ENCODE measurements at places on chromosomes 13 and 19.

DNA sequence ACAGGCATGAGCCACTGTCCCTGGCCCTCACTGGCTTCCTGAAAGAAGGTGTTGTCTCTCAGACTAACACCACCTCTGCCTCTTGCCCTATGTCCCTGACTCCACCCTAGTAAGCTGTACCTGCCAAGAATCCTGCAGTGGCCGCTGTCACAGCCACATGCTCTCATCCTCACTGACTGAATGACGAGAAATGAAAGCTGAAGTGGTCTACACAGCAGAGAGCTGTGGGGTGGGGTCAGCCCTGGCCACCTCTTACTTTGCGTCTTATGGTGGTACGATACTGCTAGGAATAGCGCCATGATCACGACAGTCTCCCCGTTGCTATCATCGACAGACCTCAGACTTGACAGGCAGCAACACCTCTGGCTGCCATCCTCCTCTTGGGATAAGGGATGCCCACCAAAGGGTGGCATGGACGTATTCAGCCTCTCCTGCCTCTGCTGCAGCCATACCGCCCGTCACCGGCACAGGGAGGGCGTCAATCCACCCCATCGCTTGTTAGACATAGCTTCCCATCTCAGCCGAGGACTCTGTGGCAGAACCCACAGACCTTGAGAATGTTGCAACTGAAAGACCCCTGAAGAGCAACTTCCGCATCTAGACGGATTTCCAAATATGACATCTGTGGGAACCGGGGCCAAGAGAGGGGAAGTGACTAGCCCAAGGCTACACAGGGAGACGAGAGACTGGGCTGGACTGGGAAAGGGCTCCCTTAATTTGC is 809 bp downstream of the MYO1F start:
- DNase-seq, result no peak

DNA sequence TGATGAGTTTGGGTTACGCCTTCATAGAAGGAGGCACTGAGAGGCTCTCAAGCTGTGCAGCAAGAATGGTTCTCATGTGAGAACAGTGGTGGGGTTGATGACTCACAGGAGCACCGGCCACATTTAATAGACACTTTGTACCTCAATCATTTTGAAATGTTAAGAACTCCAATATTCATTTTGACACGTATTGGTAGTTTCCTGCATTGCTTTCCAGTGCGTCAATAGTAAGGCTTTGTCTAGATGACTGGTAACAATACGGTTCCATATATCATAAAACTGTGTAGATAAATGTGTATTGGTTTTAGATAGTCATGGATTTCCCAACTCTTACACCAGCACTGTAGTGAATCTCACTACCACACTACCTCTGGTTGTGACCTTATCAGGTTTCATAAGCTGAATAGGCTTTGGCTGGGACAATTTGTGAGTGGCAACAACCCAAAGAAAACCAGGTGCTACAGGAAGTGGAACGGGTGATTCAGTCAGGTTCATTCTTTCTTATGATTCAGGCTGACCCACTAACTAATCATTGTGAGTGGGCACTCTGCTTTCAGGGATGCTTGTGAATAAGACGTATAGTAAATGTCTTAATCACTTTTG is 362.6 kb downstream of the KLF5 start:
- DNase-seq, result no peak

DNA sequence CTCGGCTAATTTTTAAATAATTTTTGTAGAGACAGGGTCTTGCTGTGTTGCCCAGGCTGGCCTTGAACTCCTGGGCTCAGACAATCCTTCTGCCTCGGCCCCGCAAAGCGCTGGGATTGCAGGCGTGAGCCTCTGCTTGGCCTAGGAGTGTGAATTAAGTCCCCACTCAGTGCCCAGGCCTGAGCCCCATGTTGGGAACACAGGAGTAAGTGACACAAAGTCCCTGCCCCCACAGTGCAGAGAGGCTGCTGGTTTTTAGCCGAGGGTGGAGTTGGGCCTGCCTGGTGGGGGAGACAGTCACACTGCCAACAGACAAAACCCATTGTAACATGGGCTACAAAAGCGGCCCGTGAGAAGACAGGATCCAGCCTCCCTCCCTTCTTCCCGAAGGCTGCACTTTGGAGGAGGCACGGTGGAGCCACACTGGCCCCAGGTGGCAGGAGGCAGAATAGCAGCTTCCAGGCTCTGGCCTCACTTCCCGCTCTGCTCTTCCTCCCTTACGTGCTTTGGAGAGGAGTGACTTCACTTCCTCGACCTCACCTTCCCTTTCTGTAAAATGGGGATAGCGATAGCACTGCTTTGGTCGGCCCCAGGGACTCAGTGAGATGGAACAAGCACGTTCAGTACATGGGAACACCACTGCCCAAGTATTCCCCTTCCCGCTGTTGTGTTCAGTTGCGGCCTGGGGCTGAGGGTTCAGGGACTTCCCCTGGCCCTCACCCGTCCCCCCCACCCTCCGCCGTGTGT is 15.2 kb upstream of the EHD2 start:
- DNase-seq, result peak; percentile 30

DNA sequence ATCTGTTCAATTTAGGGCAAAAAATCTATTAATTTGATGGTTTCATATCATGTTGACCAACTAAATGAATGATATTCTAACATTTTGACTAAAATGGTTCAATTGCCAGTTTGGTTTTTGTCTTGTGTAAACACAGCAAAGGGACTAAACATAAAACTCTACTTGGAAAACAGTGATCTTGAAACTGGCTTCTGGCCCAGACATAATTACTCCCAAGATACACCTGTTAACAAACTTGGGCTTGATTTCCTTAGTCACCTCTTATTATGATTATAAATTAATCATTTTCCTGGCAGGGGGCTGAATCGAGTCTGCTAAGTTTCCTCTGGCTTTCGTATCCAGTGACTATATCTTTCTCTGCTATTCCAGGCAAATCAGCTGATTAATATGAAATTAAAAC is 78.0 kb upstream of the OXGR1 start:
- no peak for DNase-seq

DNA sequence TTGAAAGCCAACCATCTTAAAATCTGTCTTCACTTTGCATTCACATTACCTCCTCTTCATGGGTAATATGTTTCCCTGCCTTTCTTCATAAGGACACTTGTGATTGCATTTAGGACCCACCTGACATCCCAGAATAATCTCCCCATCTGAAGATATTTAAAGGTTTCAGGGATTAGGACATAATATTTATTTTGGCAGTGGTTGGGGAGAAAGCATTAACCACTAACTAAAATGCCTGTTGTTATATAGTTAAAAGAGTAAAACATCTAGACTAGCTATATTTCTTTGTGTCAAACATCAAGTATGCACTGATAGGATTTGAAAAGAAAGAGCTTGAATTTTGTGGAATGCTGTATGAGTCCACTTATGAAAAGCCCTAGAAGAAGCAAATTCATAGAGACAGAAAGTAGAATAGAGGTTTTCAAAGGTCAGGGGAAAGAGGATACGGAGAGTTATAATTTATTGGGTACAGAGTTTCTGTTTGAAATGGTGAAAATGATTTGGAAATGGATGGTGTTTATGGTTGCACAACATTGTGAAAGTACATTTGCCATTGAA is 457.7 kb upstream of the SPRY2 start:
- no peak for DNase-seq

DNA sequence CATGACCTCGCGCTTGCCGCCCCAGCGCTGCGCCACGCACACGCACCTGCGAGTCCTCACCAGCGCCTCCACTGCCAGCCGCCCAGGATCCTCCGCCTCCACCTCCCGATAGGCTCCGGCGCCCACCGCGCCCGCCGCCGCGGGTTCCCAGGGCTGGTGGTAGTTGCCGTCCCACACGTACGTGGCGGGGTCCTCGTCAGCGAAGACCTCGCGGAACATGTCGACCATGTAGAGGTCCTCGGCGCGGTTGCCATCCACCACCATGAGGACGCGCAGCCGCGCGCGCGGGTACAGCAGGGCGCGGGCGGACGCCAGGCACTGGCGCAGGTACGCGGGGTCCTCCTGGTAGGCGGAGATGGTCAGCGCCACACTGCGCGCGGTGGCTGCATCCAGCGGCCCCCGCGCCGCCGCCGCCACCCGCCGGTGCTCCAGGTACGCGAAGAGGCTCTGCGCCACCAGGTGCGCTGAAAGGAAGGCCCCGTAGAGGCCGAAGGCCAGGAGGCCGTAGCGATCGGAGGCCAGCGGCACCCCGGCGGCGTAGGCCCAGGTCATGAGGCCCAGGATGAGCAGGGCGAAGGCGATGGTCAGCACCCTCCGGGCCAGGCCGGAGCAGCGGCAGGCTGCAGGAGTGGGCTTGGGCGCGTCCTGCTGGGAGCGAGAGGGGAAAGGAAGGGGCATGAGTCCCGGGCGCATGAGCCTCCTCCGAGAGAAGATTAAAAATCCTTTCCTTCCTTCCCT is 4.4 kb downstream of the HAS1 start:
- DNase-seq, result no peak

- no peak for DNase-seq
Observed at GRCh38 chr19:31639306-31639705, 290.1 kb upstream of the TSHZ3 start.

DNA sequence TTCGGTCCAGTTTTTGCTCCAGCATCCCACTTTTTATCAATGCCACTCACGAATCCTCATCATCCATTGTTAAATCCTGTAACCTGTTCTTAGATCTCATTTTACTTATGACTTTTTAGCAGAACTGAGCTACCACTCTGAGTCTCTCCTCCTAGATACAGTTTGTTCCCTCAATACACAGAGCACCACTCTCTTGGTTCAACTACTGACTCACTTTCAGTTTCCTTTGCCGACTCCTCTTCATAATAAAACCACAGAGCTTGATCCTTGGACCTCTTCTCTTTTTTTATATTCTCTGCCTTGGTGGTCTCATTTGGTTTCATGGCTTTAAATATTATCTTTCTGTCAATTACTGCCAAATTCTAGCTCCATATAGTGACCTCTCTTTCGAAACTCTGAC is 150.3 kb downstream of the SLITRK5 start:
- no peak for DNase-seq

DNA sequence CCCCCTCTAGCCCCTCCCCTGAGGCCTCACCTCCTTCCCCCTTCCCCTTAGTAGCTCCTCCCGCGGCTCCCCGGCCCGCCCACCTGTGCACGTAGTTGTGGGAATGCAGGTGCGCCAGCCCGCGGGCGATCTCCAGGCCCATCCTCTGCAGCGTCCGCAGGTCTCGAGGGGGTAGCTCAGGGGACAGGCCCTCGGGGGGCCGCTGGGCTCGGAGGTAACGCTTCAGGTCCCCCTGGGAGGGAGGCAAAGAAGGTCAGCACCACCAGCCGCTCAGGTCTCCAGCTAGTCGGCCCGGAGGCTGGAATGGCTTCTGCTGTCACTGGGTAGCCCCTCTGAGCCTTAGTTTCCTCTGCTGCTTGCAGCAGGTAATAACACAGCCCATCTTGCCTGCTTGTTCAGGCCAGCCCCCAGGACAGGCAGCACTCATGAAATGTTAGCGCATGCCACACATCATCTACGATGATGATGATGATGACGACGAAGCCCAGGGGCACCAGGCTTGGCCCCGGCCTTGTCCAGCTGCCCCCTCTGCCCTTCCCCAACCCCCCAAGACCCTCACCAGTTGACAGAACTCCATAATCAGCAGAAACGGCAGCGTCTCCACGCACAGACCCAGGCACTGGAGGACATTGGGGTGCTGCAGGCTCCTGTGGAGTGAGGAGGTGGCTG is 9.2 kb downstream of the LMTK3 start:
- DNase-seq, result no peak

DNA sequence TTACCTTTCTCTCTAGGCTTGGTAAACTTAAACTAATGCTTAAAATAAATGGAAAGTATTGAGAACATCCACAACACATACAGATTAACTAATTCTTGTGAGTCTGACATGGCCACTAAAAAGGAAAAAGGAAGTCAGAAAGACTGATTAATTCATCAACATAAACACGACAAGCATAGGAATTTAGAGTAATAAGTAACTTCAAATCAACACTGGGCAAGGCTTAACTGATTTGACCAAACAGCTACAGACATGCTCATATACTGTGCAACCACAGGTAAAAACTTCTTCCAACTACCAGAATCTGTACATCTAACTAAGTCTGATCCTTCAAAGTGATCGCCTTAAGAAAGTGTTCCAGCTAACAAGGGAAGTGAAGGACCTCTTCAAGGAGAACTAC is 20.5 kb downstream of the UGGT2 start:
- no peak for DNase-seq

GRCh38 chr19:30444686-30445232 is 72.6 kb downstream of the ZNF536 start:
- DNase-seq, result no peak

DNA sequence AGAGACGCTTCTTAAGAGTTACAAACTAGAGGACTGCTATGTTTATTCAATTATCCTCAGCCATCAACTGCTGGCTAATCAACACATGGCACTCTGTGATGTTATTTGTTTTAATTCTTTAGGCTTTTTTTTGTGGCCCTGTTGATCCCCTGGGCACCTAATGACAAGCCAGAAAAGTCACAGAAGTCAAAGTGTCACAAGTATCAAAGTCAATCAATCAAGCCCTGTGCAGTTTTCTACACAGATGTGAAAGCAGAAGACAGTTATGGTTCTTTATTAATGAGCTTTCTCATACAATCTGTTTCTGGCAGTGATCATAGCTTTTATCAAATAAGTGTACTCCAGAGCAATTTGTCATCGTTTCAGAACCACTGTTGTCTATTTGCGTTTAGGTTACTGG is 34.3 kb downstream of the MYO16 start:
- DNase-seq, result no peak

DNA sequence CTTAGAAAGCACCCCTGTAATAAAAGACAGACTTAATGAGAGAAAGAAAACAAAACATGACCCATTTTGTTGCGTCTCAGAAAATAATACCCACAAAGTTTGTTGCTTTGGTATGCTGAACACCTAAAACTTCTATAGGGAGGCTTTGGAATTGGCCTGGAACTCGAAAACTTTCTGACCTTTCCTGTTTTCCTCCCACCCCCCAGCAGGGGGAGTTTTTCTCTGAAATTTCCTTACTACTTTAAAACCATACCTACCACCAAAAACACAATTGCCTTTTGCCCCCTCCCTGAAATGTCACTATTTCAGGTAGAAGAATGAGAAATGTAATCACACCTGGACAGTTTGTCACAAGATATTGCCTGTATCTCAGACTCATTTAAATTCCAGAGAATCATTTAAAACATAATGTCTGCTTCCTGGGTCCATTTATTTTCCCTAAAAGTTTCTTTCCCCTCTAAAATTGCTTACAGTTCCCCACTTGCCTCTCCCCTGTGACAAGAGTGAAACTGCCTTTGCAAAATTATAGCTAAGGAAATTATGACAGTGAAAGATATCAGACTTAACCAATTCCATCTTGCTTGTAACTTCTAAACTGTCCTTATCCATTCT is 2700.2 kb downstream of the PCDH9 start:
- no peak for DNase-seq
